Brain pericyte (primary cell): ENCODE measurements at places on chromosomes 3 and 15.

- DNase-seq = no peak
These were observed 19.5 kb downstream of the NFKBIZ start for GRCh38 chr3:101868534-101869464.

GRCh38 chr3:97009427-97010019 is 195.1 kb downstream of the EPHA6 start:
- DNase-seq = no peak

DNA sequence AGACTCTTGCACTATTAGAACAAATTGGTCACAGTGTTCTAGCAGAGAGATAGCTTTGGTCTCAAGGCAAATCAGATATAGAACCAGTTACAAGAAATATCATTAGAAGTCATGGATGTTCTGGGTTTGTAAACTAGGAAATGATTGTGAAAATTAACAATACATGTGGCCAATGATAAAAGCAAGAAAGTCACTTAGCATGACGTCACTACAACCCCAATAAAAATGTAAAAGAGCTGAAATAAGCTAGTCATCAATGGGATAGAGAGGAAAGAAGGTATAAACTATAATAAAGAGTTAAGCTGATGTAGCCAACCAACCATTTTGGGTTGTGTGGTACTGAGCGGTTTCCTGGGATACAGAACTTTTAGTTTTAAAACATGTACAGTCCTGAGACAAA is 32.1 kb upstream of the KCNH8 start:
- DNase-seq = no peak

GRCh38 chr15:80526556-80527340 is 122.6 kb downstream of the ARNT2 start:
- DNase-seq = no peak

- DNase-seq = no peak
These were observed 13.8 kb upstream of the STARD5 start for GRCh38 chr15:81337713-81338157.

GRCh38 chr3:123390865-123391600 is 57.9 kb downstream of the ADCY5 start:
- no peak for DNase-seq

DNA sequence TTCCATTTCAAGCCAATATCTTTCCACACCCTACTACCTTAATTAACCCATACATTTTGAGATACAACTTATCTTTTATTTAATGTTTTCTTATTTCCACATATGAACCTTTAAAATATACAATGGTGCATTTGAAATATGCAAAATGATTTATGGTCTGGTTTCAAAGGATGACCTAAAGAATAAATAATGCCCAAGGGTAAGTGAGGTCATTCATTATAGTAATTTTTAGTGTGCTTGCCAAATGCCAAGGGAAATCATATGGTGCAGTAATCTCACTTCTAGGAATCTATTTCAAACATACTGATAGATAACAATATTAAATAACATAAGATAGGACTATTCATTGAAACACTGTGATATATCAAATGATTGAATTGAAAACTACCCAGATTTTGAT is 1055.4 kb downstream of the AGBL1 start:
- DNase-seq = no peak
